Posterior vena cava (tissue), 2 donors: ENCODE measurements at places on chromosomes 13 and 19.

DNA sequence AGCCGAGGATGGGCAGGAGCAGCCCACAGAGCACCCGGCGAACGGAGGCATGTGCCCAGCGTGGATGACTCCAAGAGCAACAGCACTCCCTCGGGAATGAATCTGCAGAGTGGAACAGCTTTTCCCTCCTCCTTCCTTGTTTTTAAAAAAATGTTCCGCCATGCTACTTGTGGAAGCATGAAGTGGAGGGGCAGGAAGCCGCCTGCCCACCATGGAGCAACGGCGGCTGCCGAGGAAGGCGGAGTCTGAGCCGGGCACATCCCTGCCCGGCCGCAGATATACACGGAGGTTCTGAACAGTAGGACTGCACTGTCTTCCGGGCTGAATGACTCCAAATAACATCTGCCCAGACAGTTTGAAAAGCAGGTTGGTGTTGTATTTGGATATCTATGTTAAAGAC lies 65.2 kb downstream of the SOX1 start:
- DNase-seq, result no peak

DNA sequence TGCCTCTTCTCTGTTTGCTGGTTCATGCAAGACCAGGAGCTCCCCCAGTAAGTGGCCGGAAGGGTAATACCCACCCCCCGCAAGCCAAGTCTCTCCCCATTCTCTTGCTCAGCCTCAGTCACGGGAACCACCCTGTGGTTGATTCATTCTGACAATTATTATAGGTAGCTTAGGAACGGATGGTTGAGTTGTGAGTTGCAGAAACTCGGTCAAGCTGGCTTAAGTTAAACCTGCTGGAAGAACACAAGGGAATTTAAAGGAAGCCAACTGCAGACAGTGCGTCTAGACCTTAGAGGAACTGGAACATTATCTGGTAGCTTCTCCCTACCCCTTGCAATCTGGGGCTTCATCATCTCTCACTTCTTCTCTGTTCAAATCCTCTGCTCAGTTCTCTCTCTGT lies 8.9 kb downstream of the FPR1 start:
- no peak for DNase-seq

- DNase-seq, result no peak
Measured at GRCh38 chr19:40247178-40247577, 20.7 kb upstream of the CCNP start.

- DNase-seq, result peak; percentile 73
Measured at GRCh38 chr19:29667901-29668341, 2.7 kb downstream of the PLEKHF1 start.

DNA sequence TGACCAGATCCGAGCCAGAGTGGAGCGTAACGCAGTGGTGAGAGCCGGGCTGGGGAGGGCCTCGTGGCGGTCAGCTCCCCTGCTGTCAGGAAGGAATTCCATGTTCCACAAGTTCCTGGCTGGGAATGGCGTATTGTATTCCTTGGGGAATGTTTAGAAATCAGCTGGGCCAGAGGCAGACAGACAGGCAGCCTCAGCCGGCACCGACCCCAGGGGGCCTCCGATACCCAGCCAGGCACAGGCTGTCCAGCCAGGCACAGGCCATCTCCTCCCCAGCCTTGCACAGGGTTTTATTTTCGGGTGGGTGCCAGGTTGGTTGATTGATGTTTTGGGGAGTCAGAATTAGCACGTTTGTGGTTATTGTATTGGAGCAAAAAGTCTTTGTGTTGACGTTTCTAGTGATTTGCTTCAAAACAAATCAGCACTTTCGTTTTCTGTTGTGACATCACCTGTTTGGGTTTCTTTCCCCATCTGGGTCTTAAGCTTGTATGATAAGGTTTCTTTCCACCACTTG lies 126.6 kb upstream of the MCF2L start:
- peak; percentile 89 for DNase-seq

DNA sequence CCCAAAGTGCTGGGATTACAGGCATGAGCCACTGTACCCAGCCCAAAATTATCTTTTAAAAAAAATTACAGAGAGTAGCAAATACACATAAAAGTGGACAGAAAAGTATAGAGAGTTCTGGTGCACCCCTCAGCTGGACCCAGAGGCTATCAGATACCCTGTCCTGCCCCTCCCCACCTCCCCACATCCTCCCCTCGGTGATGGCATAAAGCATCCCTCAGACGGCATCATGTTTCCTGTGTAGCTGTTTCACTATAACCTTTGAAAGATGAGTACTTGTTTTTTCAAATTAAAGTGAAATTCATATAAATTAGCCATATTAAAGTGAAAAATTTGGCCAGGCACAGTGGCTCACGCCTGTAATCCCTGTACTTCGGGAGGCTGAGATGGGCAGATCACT lies 20.1 kb downstream of the SLC27A1 start:
- no peak for DNase-seq

DNA sequence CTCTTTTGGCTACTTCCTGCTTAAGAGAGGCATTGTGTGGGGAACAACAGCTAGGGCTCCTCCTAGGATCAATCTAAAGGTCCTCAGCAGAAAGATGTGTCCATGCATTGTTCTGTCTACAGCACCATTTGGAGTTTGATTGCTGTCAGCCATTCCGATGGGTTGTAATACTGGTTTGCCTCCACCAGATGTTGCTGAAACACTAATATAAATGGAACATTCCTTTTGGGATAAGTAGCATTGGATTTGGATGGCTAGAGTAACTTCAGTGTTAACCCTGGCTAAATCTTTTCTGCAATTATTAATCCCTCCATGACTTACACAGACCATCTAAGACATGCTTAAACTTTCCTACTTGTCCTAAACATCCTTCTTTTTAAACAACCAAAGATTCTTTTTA lies 104.2 kb downstream of the TDRD3 start:
- no peak for DNase-seq

DNA sequence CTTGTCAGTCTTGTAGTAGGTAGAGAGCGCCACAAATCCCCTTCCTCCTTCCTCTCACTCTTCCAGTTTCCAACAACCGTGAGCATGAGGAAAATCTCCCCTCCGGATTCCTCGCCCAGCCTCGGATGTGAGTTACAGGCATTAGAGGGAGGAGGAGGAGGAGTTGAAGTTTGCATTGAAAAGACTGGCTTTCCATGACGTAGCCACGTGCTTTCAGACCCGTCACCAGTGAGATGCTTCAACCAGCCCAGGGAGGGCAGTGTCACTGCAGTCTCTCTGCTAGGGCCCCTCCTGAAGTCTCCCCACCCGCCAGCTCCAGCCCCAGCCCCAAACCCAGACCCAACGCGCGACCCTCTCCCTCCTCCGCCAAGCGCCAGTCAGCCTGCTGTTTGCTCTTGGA lies 442 bp upstream of the FGF14 start:
- DNase-seq, result no peak

GRCh38 chr13:22061371-22061805 lies 390.5 kb downstream of the FGF9 start:
- DNase-seq, result no peak

- DNase-seq, result no peak
Measured at GRCh38 chr19:49730166-49730565, 32.9 kb downstream of the TSKS start.

DNA sequence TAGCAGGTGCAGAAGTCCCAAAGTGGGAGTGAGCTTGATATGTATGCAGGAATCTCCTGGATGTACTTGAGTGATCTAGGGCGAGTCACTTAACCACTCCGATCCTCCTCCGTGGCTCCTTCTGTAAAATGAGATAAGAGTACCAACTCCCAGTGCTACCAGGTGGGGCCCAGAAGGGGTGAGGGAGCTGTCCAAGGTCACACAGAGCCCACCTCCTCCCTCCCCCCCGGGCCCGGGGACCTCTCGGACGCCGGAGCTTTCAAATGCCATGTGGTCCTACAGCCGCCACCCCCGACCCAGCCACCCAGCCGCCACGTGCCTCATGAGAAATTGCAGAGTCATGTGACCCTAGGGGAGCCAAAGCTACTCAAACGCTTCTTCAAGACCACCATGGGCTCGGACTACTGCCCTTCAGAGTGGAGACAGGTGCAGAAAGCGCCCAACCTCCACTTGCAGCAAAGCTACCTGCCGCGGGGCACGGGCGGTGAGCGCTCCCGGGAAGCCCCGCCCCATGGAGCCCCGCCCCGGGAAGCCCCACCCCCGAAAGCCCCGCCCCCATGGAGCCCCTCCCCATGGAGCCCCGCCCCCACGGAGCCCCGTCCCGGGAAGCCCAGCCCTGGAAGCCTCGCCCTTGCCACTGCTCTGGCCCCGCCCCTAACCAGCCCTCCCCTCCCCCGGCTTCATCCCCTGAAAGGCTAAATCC lies 10.1 kb upstream of the ZNF358 start:
- DNase-seq, result no peak

GRCh38 chr13:40668335-40668734 lies 1.9 kb upstream of the FOXO1 start:
- DNase-seq, result no peak

- no peak for DNase-seq
Measured at GRCh38 chr13:46382224-46382623, 4.8 kb downstream of the RUBCNL start.

DNA sequence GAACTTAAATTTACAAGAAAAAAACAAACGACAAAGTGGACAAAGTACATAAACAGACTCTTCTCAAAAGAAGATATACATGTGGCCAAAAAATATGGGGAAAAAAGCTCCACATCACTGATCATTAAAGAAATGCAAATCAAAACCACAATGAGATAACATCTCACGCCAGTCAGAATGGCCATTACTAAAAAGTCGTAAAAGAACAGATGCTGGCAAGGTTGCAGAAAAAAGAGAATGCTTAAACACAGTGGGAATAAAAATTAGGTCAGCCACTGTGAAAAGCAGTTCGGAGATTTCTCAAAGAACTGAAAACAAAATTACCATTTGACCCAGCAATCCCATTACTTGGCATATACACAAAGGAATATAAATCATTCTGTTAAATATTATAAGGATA lies 132.7 kb downstream of the UGGT2 start:
- no peak for DNase-seq

- no peak for DNase-seq
Measured at GRCh38 chr19:15418231-15418578, 583 bp downstream of the AKAP8L start.

GRCh38 chr13:97011446-97012131 lies 17.3 kb upstream of the OXGR1 start:
- no peak for DNase-seq

- no peak for DNase-seq
Measured at GRCh38 chr13:42649141-42649540, 75.2 kb downstream of the TNFSF11 start.

GRCh38 chr13:47621931-47622330 lies 379.1 kb downstream of the SUCLA2 start:
- no peak for DNase-seq

DNA sequence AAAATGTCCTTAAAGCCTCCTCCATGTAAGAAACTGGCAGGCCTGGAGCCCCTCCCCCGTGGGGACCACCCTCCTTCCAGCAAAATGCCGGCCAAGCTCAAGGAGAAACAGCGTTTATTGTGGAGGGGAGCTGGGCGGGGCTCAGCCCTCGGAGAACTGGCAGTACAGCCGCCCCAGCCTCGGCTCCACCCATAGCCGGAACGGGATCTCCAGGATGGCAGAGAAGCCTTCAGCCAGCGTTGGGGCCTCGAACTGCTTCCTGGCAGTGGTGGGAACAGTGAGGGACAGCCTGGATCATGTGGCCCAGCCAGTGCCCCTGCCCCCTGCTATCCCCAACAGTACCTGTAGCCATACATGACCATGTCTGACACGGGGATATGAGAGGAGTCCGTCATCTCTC lies 6.3 kb downstream of the PNKP start:
- peak; percentile 84 for DNase-seq

DNA sequence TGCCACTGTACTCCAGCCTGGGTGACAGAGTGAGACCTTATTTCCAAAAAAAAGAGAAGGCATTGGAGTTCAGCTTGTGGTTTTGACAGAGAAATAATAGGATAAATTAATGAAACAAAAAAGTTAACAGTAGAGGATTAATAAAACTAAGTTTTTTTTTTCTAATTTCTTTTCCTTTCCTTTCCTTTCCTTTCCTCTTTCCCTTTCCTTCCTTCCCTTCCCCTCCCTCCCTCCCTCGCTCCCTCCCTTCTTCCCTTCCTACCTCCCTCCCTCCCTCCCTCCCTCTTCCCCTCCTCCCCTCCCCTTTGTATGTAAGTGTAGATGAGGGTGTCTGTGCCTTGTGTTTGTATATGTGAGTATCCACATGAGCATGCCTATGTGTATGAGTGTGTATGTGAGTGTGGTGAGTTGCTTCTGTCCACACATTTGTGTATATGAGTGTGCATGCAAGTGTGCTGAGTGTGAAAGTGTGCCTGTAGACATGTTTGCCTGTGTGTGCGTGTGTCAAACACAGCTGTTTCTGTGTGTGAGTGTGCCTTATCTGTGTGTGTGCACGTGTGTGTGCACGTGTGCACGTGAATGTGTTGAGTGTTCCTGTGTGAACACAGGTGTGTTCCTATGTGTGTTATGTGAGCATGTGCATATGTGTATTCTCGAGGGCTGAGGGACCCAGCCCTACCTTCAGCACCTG lies 12.5 kb upstream of the MZF1 start:
- DNase-seq, result no peak

DNA sequence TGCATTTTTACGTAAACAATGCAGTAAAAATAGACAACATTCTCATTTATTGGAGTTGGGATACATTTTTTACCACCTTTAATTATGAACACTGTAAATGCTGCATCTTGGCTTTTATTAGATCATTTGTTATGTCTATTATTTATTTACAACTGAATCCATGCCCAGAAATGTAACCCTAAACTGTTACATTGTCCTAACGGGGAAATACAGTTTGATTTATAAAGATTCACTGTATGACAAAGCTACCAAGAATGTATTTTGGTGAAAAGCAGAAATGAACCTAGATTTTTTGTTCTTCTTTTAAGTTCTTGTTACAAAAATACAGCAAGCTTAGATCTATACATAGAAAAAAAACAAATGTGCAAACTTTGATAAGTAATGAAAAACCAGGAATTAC lies 1.1 kb downstream of the METTL21C start:
- DNase-seq, result no peak

DNA sequence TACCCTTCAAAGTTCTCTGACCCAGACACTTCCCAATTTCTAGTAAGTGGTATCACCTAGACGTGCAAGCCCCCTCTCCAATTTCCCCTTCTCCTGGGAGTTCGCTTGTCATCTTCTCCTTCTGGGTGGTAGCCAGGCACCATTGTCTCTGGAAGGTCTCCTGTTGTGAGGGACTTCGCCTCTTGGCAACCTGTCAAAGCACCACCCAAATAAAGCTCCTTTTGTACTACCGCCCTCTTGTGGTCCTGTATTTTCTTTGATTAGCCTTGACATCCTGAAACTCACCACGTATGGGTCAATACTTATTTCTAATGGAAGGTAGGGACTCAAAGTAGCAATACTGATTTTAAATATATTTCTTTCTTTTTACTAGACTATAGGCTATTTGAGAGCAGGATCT lies 8.2 kb downstream of the GPC5 start:
- DNase-seq, result no peak

DNA sequence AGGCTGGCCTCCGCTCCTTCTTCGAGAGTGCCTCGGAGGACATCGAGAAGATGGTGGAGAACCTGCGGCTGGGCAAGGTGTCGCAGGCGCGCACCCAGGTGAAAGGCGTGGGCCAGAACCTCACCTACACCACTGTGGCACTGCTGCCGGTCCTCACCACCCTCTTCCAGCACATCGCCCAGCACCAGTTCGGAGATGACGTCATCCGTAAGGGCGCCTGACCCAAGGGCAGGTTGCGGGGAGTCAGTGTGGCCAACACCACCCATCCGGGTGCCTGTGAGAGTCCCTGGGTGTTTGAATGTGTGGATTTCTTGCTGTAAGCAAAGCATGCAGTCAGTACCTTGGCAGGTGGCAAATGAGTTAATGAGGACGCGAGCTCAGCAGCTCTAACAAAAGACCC lies 78.8 kb downstream of the RYR1 start:
- no peak for DNase-seq
